Islet precursor cell (in vitro differentiated cells): ENCODE measurements at places on chromosomes 1 and 21.

- DNase-seq, result no peak
Observed at GRCh38 chr1:17319561-17320350, 11.8 kb downstream of the PADI4 start.

DNA sequence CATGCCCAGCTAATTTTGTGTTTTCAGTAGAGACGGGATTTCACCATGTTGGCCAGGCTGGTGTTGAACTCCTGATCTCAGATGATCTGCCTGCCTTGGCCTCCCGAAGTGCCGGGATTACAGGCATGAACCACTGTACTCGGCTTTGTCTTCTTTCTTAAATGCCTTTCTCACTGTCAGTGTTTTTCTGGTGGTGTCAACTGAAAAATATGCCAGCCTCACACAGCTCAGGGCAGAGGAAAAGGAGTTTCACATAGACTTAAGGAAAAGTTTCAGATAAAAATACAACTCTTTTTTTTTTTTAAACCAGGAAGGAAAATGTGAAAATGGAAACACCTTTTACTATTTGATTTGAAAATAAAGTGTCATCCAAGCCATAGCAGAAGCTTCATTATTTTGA is 4.6 kb upstream of the MAB21L3 start:
- DNase-seq, result no peak

DNA sequence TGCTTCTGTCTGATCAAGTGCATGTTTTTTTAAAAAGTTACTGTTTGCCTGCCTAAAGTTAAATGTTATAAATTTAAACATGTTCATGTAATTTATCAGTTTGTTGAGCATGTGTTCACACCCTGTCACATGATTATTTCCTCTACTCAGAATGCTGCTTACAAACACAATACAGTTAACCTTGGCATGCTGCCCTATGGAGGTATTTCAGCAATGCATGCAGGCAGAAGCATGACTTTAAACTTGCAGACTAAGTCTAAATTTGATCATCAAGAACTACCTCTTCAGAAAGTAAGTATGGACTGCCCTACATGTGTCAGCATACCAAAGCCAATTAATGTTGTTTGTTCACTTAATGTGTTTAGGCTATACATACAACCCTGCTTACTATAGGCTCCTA is 161.6 kb downstream of the LRRC40 start:
- no peak for DNase-seq

GRCh38 chr1:154578058-154578418 is 10.5 kb downstream of the CHRNB2 start:
- no peak for DNase-seq

DNA sequence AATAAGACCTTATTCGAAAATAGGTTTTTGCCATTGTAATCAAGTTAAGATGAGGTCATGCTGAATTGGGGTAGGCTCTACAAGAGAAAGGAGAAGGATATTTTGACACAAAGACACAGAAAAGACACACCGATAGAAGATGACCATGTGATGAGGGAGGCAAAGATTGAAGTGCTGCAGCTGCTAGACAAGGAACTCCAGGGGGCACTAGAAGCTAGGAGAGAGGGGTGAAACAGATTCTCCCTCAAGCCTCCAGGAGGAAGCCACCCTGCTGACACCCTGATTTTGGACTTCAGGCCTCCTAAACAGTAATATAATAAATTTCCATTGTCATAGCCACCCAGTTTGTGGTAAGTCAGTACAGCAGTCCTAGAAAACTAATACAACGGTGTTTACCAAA is 506.8 kb upstream of the CAMK1G start:
- DNase-seq, result no peak

- peak; percentile 21 for DNase-seq
Observed at GRCh38 chr21:46059195-46059594, 38.7 kb upstream of the COL6A2 start.

DNA sequence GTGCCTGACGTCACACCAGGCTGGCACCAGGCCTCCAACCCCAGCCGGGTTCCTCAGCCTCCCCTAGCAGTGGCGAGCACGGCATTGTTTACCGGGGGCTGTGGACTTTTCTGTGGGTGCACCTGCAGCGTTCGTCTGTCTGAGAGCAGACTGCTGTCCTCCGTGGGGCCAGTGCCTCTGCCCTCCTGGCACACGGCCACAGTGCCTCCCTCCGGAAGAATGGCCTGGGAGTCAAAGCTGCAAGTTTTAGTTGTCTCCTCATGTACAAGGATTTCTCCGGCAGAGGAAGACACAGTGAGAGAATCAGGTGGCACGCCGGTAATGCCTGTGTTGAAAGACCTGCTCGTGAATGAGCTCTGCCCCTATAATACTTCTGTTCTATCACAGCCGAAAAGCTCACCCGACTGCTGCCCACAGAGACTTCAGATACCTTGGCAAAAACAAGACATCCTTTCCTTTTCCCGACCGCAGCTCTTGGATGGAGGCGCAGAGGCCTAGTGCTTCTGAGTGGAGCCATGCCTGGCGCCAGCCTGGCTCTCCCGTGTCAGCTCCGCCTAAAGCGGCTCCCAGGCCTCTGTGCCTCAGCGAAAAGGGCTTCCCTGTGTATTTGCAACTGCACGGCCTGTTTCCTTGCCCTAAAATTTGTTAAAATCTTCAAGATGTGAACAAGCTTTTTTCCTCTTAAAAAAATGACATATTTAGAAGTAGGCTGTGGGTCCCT is 71.4 kb downstream of the AGPAT3 start:
- no peak for DNase-seq

- no peak for DNase-seq
Observed at GRCh38 chr1:185388346-185388745, 71.3 kb upstream of the IVNS1ABP start.

- no peak for DNase-seq
Observed at GRCh38 chr1:111778541-111779051, 22.9 kb downstream of the DDX20 start.
